ENCODE measurements at places on chromosomes 3 and 15.

- no peak for DNase-seq
Observed at GRCh38 chr15:74798388-74799254, 14.0 kb upstream of the LMAN1L start.

- DNase-seq, result no peak
Observed at GRCh38 chr3:182837855-182838454, 44.7 kb downstream of the ATP11B start.

DNA sequence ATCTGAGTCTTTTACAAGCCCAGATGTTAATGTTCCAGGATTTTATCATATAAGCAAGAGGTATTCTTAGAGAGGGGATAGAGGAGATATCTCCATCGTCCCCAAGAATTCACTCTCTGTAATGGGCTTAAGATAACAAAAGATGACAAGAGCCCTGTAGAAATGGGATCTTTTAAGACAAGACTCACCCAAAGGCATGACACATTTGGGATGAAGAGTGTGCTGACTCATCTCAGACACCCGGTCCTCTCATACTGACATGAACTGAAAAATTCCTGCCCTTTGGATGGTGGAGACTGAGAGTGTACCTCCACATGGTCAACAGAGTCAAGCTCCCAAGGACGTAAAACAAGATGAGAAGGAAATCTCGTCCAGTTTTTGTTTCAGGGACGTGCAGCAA is 11.0 kb downstream of the LEKR1 start:
- DNase-seq, result no peak

GRCh38 chr15:84937144-84937543 is 44.5 kb upstream of the PDE8A start:
- no peak for DNase-seq
